NCI-H2081 treated with DMSO at 0.1 percent for 48 hours (cell line): ENCODE measurements at places on chromosomes 5 and 9.

- DNase-seq: no peak
Measured at GRCh38 chr5:150307617-150308426, 5.1 kb upstream of the ARSI start.

- DNase-seq: no peak
Measured at GRCh38 chr5:44862808-44863207, 54.1 kb downstream of the MRPS30 start.

DNA sequence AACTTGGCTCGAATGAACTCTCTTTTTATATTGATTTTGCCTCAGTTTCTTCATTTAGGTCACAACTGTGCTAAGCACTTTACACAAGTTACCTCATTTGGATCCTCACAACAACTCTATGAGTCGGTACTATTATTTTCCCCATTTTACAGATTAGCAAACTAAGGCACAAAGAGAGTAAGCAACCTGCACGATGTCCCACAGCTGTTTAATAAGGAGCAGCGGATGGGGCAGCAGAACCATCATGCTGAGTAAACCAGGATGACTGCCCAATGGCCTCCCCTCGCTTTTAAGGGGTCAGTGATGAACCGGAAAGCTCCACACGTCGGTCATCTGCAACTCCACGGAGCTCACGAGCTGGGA is 607 bp downstream of the PRELID2 start:
- no peak for DNase-seq

DNA sequence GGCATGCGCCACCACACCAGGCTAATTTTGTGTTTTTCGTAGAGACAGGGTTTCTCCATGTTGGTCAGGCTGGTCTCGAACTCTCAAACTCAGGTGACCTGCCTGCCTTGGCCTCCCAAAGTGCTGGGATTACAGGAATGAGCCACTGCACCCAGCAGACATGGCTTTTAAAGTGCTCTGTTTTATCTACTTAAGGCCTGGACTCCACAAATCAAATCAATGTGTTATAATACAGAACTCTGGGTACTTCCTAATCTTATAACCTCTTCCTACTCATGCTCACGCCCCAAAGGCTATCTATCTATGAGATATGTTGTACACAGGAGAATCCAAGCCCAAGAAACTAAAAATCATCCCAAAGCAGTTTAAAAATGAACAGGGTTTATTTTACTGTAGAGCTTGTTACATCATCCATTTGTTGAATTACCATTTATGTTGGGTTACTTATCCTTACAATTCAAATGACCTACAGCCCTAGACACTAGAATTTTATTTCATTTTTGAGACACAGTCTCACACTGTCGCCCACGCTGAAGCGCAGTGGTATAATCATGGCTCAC is 155.1 kb downstream of the EFNA5 start:
- no peak for DNase-seq

GRCh38 chr5:145158730-145159129 is 676.4 kb downstream of the PRELID2 start:
- no peak for DNase-seq

- no peak for DNase-seq
Measured at GRCh38 chr5:106321242-106321641, 1349.5 kb downstream of the EFNA5 start.

DNA sequence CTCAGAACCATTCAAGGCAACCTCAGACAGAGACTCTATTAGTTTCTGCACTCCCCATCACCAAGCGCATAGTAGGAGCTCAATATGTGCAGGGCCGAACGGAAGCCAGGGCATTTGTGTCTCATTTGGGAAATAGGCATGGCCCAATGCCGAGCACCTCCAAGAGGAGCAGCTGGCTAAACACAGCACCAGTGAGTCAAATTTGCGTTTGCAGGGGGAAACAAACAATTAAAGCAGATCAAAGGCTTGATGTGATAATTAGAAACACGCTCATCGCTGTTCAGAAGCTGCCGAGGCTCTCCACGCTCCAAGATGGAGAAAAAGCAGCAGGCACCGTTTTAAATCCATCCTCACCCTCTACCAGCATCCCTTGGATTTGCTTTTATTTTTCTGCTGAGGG is 225.3 kb downstream of the AGTPBP1 start:
- DNase-seq: peak; percentile 19

DNA sequence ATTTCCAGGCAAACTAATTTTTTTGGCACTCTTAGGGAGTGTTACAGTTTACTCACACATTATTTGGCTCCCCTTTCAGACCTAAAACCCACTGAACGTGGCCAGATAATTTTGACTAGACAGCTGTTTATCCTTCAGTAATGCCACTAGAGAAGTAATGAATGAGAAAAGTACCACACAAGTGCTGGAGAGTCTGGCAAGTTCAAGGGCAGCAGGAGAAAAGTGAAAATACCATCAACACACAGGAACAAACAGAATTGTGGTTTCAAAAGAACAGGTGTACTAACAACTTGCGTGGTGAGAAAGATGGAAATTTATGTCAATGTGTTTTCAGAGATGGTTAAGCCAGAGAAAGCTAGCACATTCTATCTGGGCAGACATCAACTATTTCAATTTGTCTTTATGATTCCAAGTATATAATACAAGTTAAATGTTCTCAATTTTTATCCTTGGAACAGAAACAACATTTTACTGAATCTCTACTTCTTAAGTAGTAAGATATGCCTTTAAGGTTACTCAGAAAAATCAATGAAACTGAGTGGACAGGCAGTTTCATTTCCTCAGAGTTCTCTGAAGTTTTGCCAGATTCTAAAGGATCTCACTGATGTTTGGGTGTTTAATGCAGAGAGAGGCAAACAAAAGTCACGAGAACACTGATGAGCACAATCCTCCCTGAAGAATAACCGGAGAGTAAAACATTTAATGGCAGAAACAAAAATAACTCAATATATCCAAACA is 91.0 kb downstream of the ARSB start:
- no peak for DNase-seq

- no peak for DNase-seq
Measured at GRCh38 chr9:27945386-27945785, 372.1 kb upstream of the C9orf72 start.

DNA sequence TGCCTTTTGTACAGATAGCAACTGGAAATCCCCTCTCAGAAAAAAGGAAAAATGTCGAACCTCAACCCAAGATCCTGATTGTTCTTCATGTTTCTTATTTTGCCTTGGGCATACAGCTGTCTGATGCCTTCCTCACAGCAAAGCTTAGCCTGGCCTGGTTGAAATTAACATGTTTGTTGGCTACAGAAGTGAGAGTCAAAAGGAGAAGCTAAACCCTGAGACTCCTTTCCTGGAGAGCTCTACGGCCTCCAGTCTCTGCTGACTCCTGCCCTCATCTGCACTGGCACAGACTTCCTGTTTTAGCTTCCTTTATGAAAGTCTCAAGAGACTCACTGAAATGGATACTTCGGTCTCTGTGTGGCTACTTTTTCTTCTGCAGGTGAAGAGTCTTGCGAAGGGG is 186.7 kb downstream of the PARP8 start:
- no peak for DNase-seq

- DNase-seq: no peak
Measured at GRCh38 chr9:18969128-18969527, 63.9 kb downstream of the SAXO1 start.

- DNase-seq: no peak
Measured at GRCh38 chr9:133199648-133200321, 9.3 kb downstream of the OBP2B start.

DNA sequence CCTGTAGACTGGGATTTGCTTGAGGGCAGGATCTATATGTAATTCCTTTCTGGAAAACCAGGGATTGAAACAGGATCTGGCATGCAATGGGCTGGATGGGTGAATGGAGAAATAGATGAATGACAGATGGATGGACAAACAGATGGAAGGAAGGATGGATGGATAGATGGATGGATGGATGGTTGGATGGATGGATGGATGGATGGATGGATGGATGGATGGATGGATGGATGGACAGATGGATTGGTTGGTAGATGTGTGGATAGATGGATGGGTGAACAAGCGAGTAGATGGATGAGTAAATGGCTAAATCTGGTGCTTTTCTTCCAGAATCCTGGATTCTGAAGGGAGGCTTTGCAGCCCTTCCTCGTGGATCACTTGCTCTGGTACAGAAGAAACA is 162.5 kb upstream of the SMIM23 start:
- DNase-seq: no peak

- no peak for DNase-seq
Measured at GRCh38 chr5:19920761-19921160, 67.2 kb downstream of the CDH18 start.

DNA sequence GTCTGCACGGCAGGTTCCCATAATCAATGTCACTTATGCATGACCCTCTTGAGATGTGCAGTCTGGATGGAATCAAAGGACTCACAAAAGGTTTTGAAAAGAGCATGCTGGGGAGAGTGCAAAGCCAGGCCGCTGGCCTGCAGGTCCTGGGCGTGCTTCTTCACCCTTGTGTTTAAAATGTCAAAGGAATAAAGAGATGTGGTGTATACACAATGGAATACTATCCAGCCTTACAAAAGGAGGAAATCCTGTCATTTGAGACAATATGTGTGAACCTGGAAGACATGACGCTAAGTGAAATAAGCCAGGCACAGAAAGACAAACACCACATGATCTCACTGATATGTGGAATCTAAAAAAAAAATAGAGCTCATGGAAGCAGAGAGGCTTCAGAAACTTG is 137.5 kb upstream of the PHYKPL start:
- DNase-seq: no peak

DNA sequence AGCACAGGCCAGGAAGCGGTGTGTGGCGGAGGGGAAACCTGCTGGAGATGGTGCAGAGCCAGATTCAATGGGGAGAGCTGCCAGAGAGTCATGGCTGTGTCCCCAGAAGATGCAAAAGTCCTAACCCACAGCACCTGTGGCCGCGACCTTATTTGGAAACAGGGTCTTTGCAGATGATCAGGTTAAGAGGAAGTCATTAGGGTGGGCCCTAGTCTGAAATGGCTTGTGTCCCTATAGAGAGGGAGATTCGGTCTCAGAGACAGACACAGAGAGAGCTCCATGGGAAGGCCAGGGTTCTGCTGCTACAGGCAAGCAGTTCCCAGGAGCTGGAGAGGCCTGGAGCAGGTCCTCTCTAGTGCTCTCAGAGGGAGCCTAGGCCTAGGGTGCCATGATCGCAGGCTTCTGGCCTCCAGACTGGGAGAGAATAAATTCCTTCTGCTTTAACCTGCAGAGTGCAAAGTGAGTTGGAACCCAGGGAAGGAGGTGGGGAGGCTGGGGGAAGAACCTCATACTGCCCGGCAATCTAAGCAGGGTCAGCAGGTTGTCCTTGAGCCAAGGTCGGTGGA is 1.9 kb upstream of the LPCAT1 start:
- no peak for DNase-seq

GRCh38 chr5:177389241-177390169 is 5.3 kb downstream of the SLC34A1 start:
- no peak for DNase-seq

DNA sequence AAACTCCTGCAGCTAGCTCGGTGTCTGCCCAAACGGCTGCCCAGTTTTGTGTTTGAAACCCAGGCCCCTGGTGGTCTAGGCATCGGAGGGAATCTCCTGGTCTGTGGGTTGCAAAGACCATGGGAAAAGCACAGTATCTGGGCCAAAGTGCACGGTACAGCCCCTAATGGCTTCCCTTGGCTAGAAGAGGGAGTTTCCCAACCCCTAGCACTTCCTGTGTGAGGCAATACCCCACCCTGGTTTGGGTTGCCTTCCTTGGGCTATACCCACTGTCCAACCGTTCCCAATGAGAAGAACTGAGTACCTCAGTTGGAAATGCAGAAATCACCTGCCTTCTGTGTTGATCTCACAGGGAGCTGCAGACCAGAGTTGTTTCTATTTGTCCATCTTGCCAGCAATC is 41.8 kb downstream of the CAVIN4 start:
- DNase-seq: no peak

DNA sequence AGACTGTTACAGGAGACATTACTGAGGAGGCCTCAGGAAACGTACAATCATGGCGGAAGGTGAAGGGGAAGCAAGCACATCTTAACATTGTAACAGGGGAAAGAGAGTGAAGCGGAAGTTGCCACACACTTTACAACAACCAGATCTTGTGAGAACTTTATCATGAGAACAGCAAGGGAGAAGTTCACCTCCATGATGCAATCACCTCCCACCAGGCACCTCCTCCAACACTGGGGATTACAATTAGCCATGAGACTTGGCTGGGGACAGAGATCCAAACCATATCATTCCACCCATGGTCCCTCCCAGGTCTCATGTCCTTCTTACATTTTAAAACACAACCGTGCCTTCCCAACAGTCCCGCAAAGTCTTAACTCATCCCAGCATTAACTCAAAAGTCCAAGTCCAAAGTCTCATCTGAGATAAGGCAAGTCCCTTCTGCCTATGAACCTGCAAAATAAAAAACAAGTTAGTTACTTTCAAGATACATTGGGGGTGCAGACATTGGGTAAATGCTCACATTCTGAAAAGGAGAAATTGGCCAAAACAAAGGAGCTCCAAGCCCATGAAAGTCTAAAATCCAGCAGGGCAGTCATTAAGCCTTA is 138.3 kb downstream of the TMEM161B start:
- DNase-seq: no peak

GRCh38 chr5:135318924-135319323 is 80.1 kb downstream of the MACROH2A1 start:
- DNase-seq: no peak

DNA sequence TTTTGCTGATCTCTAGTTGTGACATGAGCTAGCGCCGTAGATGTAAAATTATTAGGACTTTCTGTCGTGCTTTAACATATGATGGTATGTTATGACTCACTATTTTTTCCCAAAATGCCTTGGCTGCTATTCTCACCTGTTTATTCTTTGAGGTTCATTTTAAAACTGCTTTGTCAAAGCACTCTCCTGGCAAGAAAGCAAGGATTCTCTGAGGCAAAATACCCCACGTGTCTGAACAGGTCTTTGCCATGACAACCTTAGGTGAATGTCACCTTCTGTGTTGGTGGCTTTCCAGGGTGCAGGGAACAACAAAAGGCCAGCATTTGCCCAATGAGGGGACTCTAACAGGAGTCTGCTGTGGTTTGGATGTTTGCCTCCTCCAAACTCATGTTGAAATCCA is 30.6 kb upstream of the COL5A1 start:
- no peak for DNase-seq

DNA sequence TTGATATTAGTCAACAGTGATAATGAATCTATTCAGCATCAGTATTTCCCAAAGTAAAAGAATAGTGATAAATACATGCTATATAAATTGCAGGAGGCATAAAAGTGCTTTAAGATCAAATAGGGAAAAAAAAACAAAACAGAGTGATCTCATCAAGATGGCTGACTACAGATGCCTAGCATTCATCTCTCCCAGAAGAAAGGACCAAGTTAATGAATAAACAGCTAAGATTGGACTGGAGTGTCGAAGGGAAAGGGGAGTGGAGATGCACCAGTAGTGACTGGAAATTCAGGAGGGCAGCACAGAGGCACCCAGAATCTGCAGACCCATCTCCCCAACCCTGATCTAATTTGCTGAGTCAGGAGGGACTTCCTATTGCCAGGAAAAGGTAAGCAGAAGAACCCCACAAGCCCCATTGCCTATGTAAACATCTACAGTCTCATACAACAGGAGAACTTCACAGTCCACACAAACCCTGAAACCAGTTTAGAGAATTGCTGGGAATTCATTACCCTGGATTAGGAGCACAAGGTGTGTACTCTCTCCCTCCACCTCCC is 699.4 kb downstream of the PTPRD start:
- no peak for DNase-seq

- DNase-seq: no peak
Measured at GRCh38 chr5:41253109-41253508, 39.8 kb upstream of the C6 start.

GRCh38 chr5:10700516-10700915 is 60.5 kb downstream of the DAP start:
- DNase-seq: no peak

GRCh38 chr5:40166802-40167201 is 512.9 kb upstream of the PTGER4 start:
- no peak for DNase-seq

GRCh38 chr9:118640836-118641560 is 728.2 kb downstream of the BRINP1 start:
- DNase-seq: no peak
